ENCODE measurements at places on chromosomes 7 and 10.

GRCh38 chr10:14385596-14386593, 55.2 kb upstream of the FRMD4A start:
- DNase-seq, result peak; percentile 76

- DNase-seq, result no peak
Measured at GRCh38 chr7:89336121-89336520, 540.6 kb upstream of the TEX47 start.

DNA sequence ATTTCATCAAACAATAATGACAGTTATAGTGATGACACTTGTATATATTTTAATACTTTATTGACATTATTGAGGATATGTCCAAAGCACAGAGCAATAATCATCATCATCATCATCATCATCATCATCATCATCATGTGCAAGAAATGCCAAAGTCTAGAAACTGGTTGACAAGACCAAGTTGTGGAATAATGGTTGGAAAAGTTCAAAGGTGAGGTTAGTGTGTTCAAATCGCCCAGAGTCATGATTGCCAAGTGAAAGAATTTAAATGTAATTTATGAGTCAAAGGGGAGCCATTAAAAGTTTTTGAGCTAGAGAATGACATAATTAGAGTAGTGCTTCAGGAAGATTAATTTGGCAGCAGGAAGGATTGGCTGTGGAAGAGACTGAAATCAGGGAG, 852.4 kb downstream of the SORCS1 start:
- DNase-seq, result no peak

DNA sequence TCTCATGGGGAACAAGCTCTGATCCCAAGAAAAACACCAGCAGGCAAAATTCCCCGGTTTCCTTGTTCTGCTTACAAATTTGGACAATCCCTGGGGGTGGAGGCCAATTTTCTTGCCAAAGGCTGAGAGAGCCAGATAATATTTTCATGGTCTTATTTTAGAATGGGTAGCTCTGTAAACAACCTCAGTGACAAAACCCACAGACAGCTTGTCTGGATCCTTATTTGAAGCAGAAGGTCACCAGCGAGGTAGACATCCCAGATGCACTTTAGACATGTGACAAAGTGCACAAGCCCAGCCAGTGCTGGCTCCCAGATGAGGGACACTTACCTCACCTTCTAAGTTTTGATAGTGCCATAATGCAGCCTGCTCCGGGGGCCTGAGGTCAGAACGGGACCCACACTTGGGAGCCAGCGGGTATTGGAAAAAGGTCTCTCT, 102.6 kb upstream of the DDC start:
- no peak for DNase-seq

All from activated effector memory CD4-positive, alpha-beta T cell treated with anti-CD3 and anti-CD28 coated beads, Interleukin-2, amount 50 U/mL, for 16 hours (primary cell).